ENCODE measurements at places on chromosomes 7 and 10.

DNA sequence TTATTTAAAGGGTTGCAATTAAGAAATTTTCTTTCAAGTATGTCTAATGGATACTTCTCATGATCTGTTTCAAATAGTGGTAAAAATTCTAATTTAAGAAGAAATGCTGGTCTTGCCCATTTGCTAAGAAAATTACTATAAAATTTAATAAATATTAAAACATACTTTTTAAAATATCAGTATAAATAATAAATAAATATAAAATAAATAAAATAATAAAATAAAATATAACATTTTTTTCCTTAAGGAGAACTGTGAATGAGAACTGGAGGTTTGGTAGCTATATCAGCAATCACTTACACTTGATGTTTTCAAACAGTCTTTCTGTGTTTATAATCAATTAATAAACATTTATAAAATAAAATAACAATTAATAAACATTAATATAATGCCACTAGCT, 266.1 kb downstream of the HGF start:
- DNase-seq: no peak

DNA sequence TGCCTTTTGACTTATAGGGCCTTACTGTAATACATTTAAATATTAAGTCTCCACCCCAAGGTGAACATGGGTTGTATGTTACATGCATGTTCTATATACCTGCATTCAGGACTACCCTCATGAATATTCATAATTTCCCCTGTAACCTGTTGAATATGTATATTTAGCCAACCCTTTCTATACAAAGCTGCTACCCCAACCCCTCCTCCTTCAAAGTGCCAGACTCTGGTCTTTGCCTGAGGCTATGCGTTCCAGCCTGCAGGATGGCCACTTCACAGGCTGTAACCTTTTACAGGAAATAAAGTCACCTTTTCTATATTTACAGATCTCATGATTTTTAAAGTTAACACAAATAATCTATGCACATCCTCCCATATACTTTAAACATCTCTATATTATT, 10.1 kb upstream of the UNC5B start:
- no peak for DNase-seq

- no peak for DNase-seq
These were observed 17.4 kb downstream of the HBP1 start for GRCh38 chr7:107186240-107186639.

GRCh38 chr10:133013463-133013862, 71.1 kb upstream of the CFAP46 start:
- no peak for DNase-seq

DNA sequence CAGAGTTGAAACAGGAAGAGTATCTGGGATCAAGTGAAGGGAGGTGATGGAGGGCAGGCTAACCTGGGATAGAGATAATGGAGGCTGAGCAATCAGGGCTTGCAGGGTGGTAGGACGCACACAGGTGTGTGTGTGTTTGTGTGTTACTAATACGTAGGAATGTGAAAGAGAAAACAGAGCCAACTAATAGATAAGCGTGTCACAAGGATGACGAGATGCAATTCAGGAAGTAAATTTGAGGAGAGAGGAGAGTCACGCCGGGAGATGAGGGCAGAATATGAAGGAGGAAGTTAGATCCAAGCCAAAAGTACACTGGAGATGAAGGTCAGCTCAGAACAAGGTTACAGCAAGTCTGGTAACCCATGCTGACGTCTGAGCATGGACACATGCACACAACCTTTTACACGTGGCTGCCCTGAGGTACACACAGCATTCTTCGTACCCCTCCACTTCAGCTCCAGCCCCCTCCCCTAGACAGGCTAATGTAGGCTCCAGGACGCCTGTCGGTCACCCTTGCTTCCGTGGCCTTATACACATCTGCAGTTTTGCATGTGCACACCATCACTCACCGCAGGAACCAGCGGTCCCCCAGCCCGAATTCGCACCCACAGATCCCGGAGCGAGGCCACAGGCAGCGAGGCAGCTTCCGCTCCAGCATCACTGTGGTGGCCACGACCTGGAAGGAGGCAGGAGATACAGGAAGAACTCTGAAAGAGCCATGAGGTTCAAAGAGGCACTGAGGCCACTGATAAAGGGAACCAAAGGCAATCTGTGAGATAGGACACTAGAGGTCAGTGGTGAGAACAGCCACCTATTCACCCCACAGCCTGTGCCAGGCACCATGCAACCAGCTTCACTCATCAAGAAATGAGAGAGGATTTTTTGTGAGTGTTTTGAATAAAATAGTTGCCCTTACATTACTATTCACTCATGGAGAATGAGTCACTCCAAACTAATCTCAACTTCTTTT, 23.7 kb upstream of the TRPV6 start:
- DNase-seq: peak; percentile 61

- no peak for DNase-seq
These were observed 1.1 kb upstream of the MTPAP start for GRCh38 chr10:30349967-30350735.

DNA sequence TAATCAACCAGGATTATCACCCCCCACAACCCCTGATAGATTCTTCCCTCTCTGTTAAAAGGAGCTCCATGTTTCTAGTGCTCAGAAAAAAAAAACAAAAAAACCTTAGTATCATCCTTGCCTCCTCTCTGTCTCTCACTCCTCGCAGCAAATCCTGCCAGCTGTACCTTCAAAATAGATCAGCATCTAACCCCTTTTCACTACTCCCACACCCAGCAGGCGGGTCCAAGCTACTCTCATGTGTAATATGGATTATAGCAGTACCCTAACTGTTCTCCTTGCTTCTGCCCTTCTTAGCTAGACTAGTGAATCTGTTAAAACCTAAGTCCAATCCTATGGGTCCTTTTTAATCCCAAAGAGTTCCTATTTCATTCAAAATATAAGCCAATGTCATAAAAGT, 667.4 kb downstream of the MAGI2 start:
- DNase-seq: no peak

GRCh38 chr7:81201188-81201587, 282.3 kb upstream of the SEMA3C start:
- no peak for DNase-seq

GRCh38 chr10:77713521-77714280, 76.1 kb upstream of the KCNMA1 start:
- no peak for DNase-seq

- DNase-seq: no peak
These were observed 123.8 kb downstream of the DIP2C start for GRCh38 chr10:565676-566075.

DNA sequence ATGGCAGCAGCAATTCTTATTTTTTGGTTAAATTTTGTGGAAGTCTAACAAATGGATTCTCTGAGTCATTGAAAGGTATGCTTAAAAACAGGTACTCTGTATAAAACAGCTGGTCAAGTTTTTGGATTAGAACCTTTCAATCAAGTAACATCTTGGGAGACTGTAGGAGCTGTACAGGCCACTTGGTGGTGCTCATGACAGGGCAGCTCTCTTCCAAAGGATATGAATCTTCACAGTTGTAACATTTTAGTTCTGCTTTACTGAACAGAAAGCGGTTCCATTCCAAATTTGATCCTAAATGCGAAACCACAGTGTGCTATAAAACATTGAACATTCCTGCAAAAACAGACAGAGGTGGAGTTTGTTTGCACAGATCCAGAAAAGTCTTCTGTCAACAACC, 44.5 kb upstream of the AGR3 start:
- DNase-seq: peak; percentile 33

DNA sequence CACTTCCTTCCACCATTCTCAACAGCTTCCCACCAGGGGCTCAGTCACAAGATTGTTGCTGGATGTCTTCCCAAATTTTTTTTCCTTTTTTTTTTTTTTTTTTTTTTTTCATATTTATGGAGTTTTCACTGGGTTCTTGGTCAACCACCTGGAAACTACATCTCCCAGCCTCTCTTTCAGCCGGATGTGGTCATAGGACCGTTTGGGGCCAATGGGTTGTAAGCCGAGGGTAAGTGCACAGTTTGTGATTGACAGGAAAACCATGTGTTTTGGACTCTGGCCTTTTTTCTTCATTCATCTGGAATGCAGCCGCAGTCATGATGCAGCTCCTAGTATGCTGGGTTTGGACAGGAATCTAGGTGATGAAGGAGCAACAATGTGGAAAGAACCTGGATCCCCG, 337.1 kb upstream of the FOXK1 start:
- no peak for DNase-seq

GRCh38 chr10:104032144-104032775, 53.4 kb downstream of the COL17A1 start:
- DNase-seq: no peak

- DNase-seq: peak; percentile 44
These were observed 69.4 kb downstream of the VOPP1 start for GRCh38 chr7:55502858-55503440.

DNA sequence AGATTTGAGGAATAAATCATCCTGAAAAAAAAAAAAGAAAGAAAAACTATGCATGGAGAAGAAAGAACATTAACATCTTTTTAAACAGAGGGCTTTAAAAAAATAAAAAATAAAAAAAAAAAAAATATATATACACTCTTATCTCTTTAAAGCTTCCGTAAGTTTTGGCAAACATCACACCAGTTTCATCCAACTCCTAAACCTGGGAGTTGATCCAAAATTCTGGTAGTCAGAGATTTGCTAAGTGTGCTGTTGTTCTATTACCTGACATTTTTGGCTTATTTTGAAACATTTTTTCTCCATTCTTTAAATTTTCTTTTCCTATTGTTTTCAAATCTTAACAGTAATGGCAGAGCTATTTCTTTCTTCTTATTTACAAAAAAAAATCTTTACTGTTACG, 273.1 kb downstream of the AGMO start:
- no peak for DNase-seq

GRCh38 chr7:155371884-155372781, 74.5 kb downstream of the INSIG1 start:
- DNase-seq: no peak

DNA sequence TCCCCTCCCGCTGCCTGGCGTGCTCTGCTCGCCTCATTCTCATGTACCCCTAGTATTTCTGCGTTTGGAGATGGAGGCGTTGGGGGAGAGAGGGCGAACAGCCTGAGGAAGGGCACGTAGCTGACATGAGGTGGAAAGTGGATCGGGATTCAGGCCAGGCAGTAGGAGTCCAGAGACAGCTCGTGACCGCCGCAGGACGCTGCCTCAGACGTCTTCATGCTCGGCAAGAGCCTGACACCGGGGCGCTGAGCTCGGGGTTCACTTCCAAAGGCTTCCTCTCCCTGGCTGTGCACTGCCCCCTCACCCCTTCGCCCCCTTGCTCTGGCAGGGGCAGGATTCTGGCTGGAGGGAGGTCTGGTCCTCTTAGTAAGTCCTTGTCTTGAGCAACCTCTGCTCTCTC, 374.4 kb upstream of the MKI67 start:
- no peak for DNase-seq

GRCh38 chr10:44696496-44696895, 214.6 kb upstream of the TMEM72 start:
- DNase-seq: no peak

DNA sequence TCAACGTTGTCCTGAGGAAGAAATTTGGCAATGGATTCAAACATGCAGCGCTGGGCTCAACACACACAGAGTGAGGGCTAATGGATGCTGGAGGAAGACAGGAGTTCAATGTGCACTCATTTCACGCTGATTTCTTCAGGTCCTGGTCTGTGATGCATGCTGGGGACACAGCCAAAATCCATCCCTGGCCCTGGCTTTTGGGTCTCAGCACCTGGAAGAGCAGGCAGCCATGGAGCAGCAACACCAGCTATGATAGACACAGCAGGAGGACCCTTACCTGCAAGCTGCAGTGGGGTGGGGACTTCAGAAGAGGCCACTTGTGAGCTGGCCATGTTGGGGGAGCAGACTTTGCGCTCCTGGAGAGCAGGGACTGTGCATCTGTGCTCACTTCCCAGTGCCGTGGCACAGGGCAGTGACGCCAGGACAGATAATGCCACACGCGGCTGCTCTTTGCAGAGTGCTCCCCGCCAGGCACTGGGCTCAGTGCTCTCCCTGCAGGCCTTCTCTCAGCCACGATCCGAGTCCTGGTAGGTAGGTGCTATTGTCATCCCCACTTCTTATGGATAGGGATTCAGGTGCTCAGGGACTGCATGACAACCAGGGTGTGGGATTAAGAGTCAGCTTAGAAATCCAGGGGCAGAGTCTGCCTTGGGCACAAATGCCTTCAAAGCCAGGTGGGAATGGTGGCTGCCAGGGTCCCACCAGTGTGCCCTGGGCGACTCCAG, 138.8 kb upstream of the UNC5B start:
- DNase-seq: no peak

DNA sequence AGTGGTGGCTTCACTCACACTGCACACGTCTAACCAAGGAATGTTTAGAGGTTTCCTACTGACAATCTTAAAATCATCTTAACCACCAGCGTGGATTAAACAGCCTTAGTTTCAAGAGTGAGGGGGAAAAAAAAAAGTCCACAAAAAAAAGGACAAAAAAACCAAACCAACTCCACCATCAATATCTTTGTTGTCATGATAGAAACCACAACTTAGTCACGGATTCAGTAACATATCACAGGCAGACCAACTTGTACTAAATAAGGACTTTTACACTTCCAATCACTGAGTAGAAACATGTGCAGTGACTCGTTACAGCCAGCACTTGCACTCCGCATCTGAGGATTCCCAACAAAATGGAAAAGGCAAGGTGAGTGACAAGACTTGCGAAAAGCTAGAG, 46.5 kb downstream of the FAM171A1 start:
- no peak for DNase-seq

DNA sequence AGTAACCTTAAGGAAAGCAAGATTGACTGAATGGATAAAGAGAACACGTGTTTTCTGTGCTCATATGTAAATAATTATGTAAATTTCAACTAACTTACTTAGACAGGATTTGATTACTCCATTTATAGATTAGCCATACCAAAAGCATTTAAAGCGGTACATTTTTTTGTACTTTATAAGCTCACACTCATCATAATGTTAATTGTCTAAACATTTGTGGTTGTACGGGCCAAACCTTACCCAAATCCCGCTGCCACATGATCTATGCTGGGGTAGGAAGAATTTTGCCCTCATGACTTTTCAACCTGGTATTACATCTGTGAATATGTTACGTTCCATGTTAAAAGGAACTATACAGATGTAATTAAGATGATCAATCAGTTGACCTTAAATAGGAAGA, 29.1 kb downstream of the MKX start:
- DNase-seq: no peak

- no peak for DNase-seq
These were observed 108.5 kb downstream of the TCERG1L start for GRCh38 chr10:131202990-131203389.

- no peak for DNase-seq
These were observed 16.0 kb upstream of the INPP5A start for GRCh38 chr10:132521466-132522102.

DNA sequence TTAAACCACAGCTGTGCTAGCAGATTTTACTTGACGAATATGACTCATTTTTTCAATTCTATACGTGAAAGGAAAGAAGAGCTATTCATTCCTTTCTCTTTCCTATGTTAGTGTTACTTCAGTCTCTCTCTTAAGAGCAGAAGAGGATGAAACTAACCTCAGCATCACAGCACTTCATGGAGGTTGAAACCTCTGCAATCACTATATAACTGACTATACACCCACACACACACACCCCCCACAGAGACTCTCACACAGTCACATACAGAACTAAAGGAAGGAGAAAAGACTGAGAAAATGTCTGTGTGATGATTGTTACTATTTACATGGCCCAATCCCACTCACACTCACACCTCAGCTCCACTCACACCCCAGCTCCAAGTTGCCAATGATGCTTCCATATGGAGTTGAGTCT, 104.2 kb downstream of the KIF20B start:
- DNase-seq: no peak

- no peak for DNase-seq
These were observed 2.5 kb upstream of the MAP3K8 start for GRCh38 chr10:30431435-30431911.

- DNase-seq: no peak
These were observed 66.6 kb upstream of the CAMK2B start for GRCh38 chr7:44391746-44392617.

GRCh38 chr7:151351027-151351426, 9.4 kb downstream of the NUB1 start:
- peak; percentile 88 for DNase-seq

All from NAMALWA (cell line).